ENCODE measurements at places on chromosomes 3 and 15.

GRCh38 chr15:42547918-42548248 is 710 bp downstream of the LRRC57 start:
- DNase-seq: no peak

GRCh38 chr3:170740726-170741591 is 129.0 kb downstream of the RPL22L1 start:
- peak; percentile 52 for DNase-seq

GRCh38 chr3:159919873-159920272 is 68.8 kb upstream of the IL12A start:
- no peak for DNase-seq

DNA sequence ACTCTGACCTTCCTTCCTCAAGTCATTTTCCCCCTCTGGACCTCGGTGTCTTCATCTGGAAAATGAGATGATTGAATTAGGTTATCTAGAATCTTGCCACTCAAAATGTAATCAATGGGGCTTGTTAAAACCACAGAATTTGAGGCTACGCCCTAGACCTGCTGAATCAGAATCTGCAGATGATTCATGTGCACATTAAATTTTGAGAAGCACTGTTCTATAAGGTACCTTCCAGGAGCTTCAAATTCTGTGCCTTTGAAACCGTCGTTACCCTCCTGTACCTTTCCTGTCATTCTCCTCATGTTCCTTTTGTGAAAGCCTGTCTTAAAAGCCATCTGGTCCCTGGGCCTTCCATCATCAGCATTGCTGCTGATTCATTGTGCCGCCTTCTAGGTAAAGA is 172.4 kb upstream of the TOPAZ1 start:
- no peak for DNase-seq

- no peak for DNase-seq
These were observed 246.5 kb downstream of the PTPRG start for GRCh38 chr3:61807865-61808276.

- DNase-seq: no peak
These were observed 3.8 kb upstream of the LMAN1L start for GRCh38 chr15:74808840-74809229.

- peak; percentile 48 for DNase-seq
These were observed 17.2 kb upstream of the TIMP4 start for GRCh38 chr3:12175844-12176453.

DNA sequence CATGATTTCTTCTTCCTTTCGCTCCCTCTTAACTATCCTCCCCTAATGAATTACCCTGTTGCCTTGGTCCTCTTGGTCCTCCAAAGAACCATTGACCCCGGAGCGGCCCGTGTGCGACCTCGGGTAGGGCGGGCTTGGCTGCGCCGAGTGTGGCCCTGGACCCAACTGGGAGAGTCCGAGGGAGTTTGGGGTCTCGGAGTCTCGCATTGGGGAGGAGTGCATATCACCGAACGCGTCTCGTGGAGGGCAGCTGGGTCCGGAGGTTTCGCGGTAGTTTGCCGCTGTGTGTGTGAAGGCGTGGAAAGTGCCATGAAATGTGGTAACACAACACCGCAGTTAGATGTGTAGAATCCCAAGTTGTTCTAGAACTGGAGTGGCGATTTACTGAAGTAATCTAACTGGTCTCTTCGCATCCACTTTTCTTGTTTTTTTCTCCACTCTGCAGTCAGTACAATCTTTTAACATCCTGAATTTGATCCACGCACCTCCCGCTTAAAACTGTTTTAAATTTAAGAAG is 363 bp downstream of the GTF2E1 start:
- peak; percentile 19 for DNase-seq

- peak; percentile 48 for DNase-seq
These were observed 2.4 kb upstream of the TMEM89 start for GRCh38 chr3:48623851-48624547.

GRCh38 chr15:75038231-75038630 is 14.8 kb downstream of the PPCDC start:
- no peak for DNase-seq

- DNase-seq: no peak
These were observed 49.5 kb downstream of the TP63 start for GRCh38 chr3:189680723-189681122.

- no peak for DNase-seq
These were observed 22.8 kb downstream of the KLHL25 start for GRCh38 chr15:85771781-85772445.

DNA sequence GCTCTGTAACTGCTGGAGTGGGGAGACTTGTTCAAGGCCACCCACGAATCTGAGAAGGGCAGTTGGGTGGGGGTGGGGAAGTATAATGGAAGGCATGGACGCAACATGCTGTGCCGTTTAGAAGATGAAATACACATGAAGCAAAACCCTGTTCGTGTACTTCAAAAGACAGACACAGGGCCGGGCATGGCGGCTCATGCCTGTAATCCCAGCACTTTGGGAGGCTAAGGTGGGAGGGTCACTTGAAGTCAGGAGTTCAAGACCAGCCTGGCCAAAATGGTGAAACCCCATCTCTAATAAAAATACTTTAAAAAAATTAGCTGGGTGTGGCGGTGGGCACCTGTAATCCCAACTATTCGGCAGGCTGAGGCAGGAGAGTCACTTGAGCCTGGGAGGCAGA is 36.9 kb upstream of the SFMBT1 start:
- DNase-seq: no peak

DNA sequence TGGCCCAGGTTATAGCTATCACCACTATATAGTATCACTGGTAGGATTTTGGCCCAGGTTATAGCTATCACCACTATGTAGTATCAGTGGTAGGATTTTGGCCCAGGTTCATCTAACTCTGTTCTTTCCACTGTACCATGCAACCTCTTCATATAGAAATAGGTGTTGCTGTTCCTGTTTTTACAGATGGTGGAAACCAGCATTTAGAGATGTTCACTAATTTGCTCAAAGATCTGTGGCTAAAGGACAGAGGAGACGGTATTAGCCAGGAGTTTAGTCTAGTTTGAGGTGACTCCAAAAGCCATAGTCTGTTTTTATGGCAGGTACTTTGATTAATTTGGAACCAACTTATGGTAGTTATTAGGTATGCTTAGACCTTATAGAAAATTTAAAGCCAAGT is 3.1 kb downstream of the LRCH3 start:
- no peak for DNase-seq

DNA sequence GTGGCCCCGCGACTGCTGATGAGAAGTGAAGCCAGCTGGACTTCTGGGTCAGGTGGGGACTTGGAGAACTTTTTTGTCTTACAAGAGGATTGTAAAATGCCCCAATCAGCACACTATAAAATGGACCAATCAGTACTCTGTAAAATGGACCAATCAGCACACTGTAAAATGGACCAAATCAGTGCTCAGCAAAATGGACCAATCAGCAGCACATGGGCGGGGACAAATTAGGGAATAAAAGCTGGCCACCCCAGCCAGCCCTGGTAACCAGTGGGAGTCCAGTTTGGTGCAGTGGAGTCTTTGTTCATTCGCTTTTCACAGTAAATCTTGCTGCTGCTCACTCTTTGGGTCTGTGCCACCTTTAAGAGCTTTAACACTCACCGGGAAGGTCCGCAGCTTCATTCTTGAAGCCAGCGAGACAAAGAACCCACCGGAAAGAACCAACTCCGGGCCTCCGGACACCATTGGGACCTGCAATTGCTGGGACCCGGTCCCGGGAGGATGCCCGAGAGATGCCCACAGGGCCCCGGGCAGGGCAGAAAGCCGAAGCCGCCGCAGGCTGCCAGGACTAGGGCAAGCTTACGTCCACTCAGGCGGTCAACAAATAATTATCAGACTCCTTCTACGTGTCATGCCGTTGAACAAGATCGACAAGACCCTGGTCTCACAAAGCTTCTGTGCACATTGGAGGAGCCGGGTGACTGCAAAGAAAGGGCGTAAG is 8.3 kb upstream of the NR2E3 start:
- DNase-seq: no peak

DNA sequence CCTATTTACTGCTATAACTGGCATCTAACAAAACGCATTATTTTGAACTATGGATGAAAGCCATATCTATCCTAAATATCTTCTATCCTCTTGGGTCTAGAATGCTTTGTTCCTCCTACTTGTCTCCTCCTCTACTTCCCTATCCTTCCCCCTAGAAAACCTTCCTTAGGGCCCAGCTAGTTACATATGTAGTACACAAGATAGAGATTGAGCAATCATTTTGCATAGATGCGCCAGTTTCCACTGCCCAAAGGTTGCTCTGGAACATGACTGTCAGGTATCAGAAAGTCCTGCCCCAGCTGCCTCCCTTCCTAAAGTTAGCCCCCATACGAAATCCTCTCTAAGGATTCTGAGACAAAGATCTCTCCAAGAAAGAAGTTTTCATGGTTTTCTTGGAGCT is 55.1 kb downstream of the GPR160 start:
- no peak for DNase-seq

GRCh38 chr15:71362987-71363968 is 248.0 kb downstream of the THSD4 start:
- DNase-seq: no peak

GRCh38 chr3:190017521-190018288 is 103.0 kb downstream of the P3H2 start:
- DNase-seq: peak; percentile 46

- no peak for DNase-seq
These were observed 3.3 kb downstream of the DPPA2 start for GRCh38 chr3:109313061-109313460.

Measured in prostate gland (tissue), 2 donors.